ENCODE measurements at places on chromosomes 6 and 20.

GRCh38 chr6:2951728-2952127 is 19.6 kb downstream of the SERPINB6 start:
- DNase-seq = no peak

DNA sequence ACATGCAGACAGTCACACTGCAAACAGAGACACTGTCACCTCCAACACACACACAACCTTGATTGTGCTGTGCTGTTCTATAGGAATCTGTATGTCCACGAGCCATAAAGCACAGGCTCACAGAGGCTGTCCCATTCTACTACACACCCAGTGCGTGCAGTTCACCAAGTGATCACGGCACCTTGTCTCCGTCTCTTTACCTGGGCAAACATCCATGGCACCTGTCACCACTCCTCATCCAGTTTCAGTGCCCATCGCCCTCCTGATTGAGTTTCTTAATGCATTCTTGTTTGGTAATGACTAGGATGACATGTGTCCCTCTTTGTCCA is 65.8 kb upstream of the STMND1 start:
- no peak for DNase-seq

DNA sequence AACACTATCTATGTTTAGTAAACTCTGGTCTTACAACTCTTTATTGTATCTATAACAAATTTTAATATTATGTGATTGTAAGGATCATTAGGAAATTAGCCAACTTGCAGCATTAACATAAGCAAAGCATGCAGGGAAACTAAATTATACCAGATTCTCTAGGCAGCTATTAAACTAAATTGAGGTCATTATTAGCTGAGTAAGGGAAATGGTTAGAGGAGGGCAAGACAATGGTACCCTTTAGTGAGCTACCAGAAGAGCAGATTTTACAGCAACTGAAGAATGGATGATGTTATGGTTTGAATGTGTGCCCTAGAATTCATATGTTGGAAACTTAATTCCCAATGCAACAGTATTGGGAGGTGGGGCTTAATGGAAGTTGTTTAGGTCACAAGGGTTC is 79.1 kb downstream of the SMPDL3A start:
- no peak for DNase-seq

GRCh38 chr6:108452711-108453195 is 108.0 kb upstream of the FOXO3 start:
- DNase-seq = no peak

DNA sequence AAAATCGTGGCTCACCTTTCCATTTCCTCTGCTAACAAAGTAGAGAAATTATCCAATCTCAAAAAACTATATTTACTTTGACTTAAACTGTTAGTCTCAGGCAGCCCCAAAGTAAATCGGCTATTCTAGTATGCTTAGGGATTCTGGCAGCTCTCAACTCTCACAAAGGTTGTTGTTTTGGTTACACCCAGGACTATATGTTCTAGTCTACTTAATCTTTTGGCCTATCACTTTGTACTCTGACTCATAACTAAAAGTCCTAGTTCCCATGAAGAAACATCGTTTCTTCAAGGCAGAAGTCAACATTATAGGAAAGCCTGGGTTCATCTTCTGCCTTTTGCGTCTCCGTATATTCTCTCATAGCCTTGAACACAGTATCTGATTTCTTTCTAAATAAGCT is 42.3 kb downstream of the MYLK4 start:
- no peak for DNase-seq

All from GM20000 (cell line).